ENCODE measurements at places on chromosomes 1 and 21.
A peak's percentile ranks its signal among the peaks of the same experiment; 100 is the strongest.

DNA sequence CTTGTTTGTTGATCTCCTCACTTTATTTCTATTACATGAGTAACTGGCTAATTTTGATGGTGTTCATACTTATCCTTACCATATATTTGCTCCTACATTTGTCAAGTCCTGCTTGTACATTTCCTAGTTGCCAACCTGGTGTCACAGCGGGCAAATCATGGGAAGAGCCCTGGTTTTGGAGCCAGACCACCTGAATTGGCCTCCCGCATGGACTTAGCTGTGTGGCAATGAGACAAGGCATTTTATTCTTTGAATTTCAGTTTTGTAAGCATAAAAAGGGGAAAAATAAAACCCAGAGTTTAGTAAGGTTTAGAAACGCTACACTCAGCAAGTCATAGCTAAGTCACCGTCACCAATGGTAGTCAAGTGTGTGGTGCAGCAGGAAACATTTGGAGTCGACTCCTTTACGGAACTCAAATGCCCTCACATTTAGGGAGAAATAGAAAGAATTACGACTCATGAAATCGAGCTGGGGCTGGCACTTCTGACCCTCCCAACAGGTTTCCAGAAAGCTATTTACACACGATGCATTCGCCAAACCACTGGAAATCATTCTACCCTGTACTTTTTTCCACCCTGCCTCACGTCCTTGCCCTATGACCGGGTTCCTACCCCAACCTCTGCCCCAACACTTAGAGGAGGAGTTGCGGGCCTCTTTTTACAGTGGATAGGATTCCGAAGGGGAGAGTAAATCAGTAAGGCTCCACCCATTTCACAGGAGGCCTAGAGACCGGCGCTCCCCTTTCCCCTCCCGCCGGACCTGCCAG, 492 bp upstream of the PGM1 start:
- H3K4me3 ChIP-seq = peak overlapping the region; percentile 90
- peaks cover 6% of the 10 kb centered on the region for H3K36me3 ChIP-seq
- H3K27ac ChIP-seq = peak overlapping the region; percentile 92
- H3K4me1 ChIP-seq = peaks cover 24% of the 10 kb centered on the region
- H3K27me3 ChIP-seq = no peaks in the 10 kb centered on the region
- DNase-seq = no peak

DNA sequence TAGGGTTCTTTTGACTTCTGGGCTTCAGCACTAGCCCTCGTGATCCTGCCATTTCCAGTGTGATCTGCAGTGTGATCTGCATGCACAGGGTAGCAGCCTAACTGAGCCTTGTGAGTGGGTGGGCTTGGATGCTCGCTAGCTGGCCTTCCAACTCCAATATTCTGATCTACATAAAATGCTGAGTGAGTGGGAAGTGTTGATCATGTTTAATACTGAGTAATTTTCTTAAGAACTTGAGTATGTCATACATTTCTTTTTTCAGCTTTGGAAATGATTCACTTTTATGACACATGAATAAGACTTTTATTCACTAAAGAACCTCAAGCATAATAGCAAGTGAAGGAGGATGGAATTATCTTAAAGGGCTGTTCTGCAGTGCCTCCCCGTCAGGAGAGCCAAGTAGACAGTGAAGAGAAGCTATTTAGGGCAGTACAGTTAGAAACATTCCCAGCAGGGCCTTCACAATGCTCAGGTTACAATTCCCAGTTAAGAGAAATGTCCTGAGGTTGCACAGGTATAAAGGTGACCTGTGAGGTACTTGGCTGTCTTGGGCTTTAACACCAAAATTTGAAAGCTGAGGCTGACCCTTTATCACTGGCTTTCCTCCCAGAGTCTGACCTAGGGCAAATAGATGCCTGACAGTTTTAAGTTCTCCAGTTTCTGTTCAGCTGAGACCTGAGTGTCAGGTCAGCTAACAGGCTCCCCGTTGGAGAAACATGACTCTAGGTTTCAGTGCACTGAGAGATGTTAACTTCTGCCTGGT, 29.1 kb upstream of the LRRC8C start:
- no peaks in the 10 kb centered on the region for H3K27me3 ChIP-seq
- DNase-seq = no peak
- no peak overlapping the region for H3K4me3 ChIP-seq
- peaks cover 17% of the 10 kb centered on the region for H3K4me1 ChIP-seq

- no peak overlapping the region for H3K4me3 ChIP-seq
- H3K36me3 ChIP-seq = peaks cover 8% of the 10 kb centered on the region
- DNase-seq = no peak
- H3K27ac ChIP-seq = no peak overlapping the region
- no peaks in the 10 kb centered on the region for H3K27me3 ChIP-seq
Measured at GRCh38 chr1:89962742-89963075, 32.2 kb upstream of the ZNF326 start.

DNA sequence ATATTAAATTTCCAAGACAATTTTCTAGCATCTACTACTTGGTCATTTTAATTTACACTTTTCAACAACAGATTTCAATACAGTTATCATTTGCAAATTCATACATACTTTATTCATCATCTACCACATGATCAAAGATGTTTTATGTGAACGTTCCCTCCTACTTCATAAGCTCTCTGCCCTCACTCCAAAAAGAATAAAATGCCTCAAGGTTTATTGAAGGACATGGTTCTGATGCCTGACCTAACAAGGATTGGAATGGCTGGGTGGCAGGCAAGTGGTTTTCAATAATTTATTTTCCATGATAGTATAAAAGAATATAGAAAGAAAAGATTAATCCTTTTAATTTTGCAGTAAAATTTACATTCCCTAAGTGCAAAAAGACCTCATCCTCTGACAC, 5.4 kb downstream of the CDKN2C start:
- no peak overlapping the region for H3K4me3 ChIP-seq
- no peak overlapping the region for H3K27ac ChIP-seq
- no peaks in the 10 kb centered on the region for H3K36me3 ChIP-seq
- peaks cover 25% of the 10 kb centered on the region for H3K4me1 ChIP-seq
- H3K27me3 ChIP-seq = peaks cover 97% of the 10 kb centered on the region
- no peak for DNase-seq

- H3K4me1 ChIP-seq = no peaks in the 10 kb centered on the region
- no peak overlapping the region for H3K27ac ChIP-seq
- no peak overlapping the region for H3K4me3 ChIP-seq
- peaks cover 17% of the 10 kb centered on the region for H3K36me3 ChIP-seq
- H3K27me3 ChIP-seq = no peaks in the 10 kb centered on the region
Measured at GRCh38 chr1:228317411-228317828, 89.2 kb downstream of the TRIM11 start.

GRCh38 chr21:19461481-19462205, 1058.1 kb upstream of the TMPRSS15 start:
- H3K4me3 ChIP-seq = no peak overlapping the region
- H3K27me3 ChIP-seq = no peaks in the 10 kb centered on the region
- H3K36me3 ChIP-seq = no peaks in the 10 kb centered on the region
- H3K4me1 ChIP-seq = no peaks in the 10 kb centered on the region

GRCh38 chr1:14572861-14573260, 25.6 kb upstream of the KAZN start:
- DNase-seq = no peak
- no peak overlapping the region for H3K4me3 ChIP-seq
- peaks cover 11% of the 10 kb centered on the region for H3K4me1 ChIP-seq

GRCh38 chr1:63663301-63663700, 70.1 kb downstream of the PGM1 start:
- no peak overlapping the region for H3K4me3 ChIP-seq
- H3K27me3 ChIP-seq = 0 out of 2 replicates have a peak, but pooled peaks cover 3% of the 10 kb centered on the region
- no peak for DNase-seq
- peaks cover 38% of the 10 kb centered on the region for H3K36me3 ChIP-seq
- H3K27ac ChIP-seq = no peak overlapping the region

DNA sequence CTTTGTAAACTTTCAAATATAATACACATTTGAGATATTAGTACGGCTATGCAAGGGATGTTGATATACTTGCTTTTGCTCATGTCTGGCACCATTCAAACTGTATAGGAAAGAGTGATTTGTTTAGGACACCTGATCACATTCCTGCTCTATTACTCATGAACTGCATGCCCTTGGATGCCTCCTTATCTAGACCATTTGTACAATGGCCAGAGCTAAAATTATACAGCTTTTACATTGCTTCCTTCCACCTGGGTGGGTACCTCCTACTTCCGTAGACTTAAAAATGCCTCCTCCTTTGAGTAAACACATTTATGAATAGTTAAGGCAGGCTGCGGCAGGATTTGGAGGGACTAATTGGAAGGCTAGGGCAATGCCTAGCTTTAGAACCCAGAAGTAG, 85.4 kb upstream of the PBX1 start:
- no peaks in the 10 kb centered on the region for H3K27me3 ChIP-seq
- no peaks in the 10 kb centered on the region for H3K36me3 ChIP-seq
- peaks cover 15% of the 10 kb centered on the region for H3K4me1 ChIP-seq
- H3K4me3 ChIP-seq = no peak overlapping the region
- no peak overlapping the region for H3K27ac ChIP-seq

GRCh38 chr1:221530791-221531190, 211.1 kb downstream of the DUSP10 start:
- H3K4me1 ChIP-seq = peaks cover 9% of the 10 kb centered on the region
- no peak overlapping the region for H3K27ac ChIP-seq
- no peak for DNase-seq
- H3K36me3 ChIP-seq = no peaks in the 10 kb centered on the region

DNA sequence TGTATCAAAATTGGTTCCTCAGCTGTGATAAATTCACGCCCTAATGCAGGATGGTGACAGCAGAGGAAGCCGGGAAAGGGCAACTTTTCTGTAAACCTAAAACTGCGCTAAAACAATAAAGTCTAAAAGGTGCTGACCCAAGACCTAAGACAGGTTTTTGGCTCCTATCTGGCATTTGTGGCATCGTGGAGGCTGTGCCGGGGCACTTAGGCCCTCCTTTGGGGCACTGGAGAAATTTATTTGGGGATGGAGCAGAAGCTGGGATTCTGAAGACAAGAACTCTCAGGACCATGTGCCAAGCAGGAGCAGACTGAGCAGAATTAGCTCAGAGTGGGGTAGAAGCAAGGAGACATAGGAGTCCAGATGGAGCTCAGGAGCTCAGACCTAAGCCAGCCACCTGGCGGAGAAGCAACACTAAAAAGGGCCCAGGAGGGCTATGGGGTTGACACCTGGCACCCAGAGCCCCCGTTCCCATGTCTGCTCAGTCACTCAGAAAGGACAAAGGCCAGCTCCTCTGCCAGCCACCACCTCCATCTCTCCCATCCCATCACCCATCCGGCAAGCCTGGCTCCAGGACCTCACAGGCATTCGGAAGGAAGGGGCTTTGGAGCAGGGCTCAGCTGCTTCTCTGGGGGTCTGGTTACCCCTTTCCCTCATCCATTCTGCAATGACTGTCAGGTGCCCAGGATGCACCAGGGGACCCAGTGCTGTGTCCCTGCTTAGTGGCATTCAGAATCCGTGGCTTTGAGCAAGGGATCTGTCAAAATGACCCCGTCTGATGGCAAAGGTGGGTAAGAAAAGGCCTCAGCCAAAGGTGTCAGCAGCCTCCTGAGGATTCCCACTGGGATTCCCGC, 347.7 kb downstream of the NPHP4 start:
- no peak overlapping the region for H3K4me3 ChIP-seq
- peaks cover 33% of the 10 kb centered on the region for H3K36me3 ChIP-seq
- no peaks in the 10 kb centered on the region for H3K4me1 ChIP-seq
- no peak for DNase-seq
- H3K27ac ChIP-seq = no peak overlapping the region

GRCh38 chr1:119544165-119544762, 37.3 kb downstream of the HSD3B1 start:
- no peak overlapping the region for H3K27ac ChIP-seq
- no peaks in the 10 kb centered on the region for H3K36me3 ChIP-seq
- no peaks in the 10 kb centered on the region for H3K27me3 ChIP-seq
- no peak overlapping the region for H3K4me3 ChIP-seq
- DNase-seq = peak; percentile 73

DNA sequence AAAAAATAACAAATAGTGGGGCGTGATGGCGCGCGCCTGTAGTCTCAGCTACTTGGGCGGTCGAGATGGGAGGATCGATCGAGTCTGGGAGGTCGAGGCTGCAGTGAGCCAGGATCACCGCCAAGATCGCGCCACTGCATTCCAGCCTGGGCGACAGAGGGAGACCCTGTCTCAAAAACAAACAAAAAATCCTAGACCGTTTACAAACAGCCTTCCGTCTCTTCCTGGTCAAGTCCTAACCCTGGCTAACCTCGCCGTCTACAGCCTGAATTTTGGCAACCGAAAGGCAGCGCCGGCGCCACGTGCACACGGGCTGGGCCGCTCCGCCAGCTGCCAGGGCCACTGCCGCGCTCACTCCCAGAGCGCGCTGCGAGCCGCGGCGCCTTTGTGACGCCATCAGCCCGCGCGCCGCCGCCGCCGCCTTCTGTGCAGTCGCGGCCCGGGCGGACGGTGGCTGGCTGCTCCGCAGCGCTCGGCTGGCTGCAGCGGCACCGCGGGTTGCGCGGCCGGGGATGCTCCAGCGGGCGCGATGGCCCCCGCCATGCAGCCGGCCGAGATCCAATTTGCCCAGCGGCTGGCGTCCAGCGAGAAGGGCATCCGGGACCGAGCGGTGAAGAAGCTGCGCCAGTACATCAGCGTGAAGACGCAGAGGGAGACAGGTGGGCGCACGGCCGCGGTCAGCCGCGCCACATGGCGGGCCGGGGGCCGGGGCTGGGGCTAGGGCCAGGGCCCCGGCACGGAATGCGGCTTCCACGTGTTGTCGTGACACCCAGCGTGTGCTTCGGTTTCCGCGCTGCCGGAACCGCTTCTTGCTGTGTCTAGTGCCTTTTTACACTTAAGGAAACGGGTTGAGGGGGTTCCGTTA, at the start of the genes HSF2BP and RRP1B:
TSS of gene HSF2BP (minus strand) at position 353 of the 865 bp plus-strand sequence. CDS start 1,392 bp downstream, outside the sequence.
TSS of gene RRP1B (plus strand) at position 425 of the 865 bp plus-strand sequence. CDS start at position 530, 105 bp downstream.
- peak within 1 kb of the TSS; percentile 71 for H3K27ac ChIP-seq
- peak; percentile 80 for DNase-seq
- H3K36me3 ChIP-seq = peaks cover 25% of the 10 kb centered on the region
- peaks cover 21% of the 10 kb centered on the region for H3K4me1 ChIP-seq

GRCh38 chr1:37817481-37817880, 9.5 kb upstream of the YRDC start:
- no peaks in the 10 kb centered on the region for H3K4me1 ChIP-seq
- no peaks in the 10 kb centered on the region for H3K27me3 ChIP-seq
- DNase-seq = peak; percentile 25
- no peak overlapping the region for H3K4me3 ChIP-seq
- no peak overlapping the region for H3K27ac ChIP-seq

DNA sequence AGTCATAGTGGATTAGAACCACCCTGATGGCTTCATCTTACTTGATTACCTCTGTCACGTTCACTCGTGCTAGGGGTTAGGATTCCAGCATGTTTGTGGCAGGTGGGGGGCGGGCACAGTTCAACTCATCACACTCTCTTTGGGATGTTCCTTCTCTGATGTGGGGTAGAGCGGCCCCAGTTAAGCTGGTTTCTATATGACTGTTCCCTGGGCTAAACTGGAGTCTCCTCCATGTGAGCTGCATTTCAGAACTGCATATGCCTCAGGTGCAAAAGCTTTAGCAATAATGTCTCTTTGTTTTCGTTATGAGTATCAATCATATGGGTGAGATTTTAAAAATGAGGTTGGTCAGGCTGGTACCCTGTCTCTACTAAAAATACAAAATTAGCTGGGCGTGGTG, 393.2 kb downstream of the RPS6KC1 start:
- no peaks in the 10 kb centered on the region for H3K27me3 ChIP-seq
- no peaks in the 10 kb centered on the region for H3K36me3 ChIP-seq
- no peak for DNase-seq
- H3K4me1 ChIP-seq = no peaks in the 10 kb centered on the region
- no peak overlapping the region for H3K27ac ChIP-seq

- no peaks in the 10 kb centered on the region for H3K27me3 ChIP-seq
- H3K4me3 ChIP-seq = no peak overlapping the region
- peaks cover 18% of the 10 kb centered on the region for H3K4me1 ChIP-seq
- no peak for DNase-seq
Measured at GRCh38 chr1:155182052-155182550, 8.5 kb downstream of the TRIM46 start.

GRCh38 chr1:7485826-7486225, 285.3 kb upstream of the VAMP3 start:
- H3K27ac ChIP-seq = no peak overlapping the region
- H3K4me3 ChIP-seq = no peak overlapping the region
- no peaks in the 10 kb centered on the region for H3K36me3 ChIP-seq
- H3K4me1 ChIP-seq = peaks cover 7% of the 10 kb centered on the region

Measured in WTC11 (cell line).